ENCODE measurements at places on chromosomes 5 and 9. TPM values are rescaled to one million over a fixed set of nuclear protein-coding genes. Genes with fewer than 3 reads are reported as not detected.

Gene TAF11L5
- not detected for total RNA-seq

Gene ELOVL7
- 23.2 TPM for total RNA-seq

Gene ARID3C
- total RNA-seq: not detected

Gene GPR151
- not detected for total RNA-seq

Gene PNPLA7
- 2.3 TPM for total RNA-seq

Gene RAPGEF6
- 161 TPM for total RNA-seq

Gene SARDH
- 4.7 TPM for total RNA-seq

Gene CYSRT1
- total RNA-seq: 0.21 TPM

Gene DDX31
- 10.3 TPM for total RNA-seq

Gene SLC45A2
- under 0.01 TPM for total RNA-seq

Gene PLEKHG4B
- total RNA-seq: under 0.01 TPM

Gene CD74
- total RNA-seq: 2,135 TPM

Gene TMOD1
- total RNA-seq: 0.84 TPM

Gene SLC25A2
- 0.73 TPM for total RNA-seq

All from mononuclear cell (primary cell).